Activated naive CD8-positive, alpha-beta T cell treated with anti-CD3 and anti-CD28 coated beads, Interleukin-2, amount 10 ng/mL, durations not matched to agents 7 days and 5 days (primary cell): ENCODE measurements at places on chromosomes 11 and 22. TPM values are rescaled to one million over a fixed set of nuclear protein-coding genes. Genes with fewer than 3 reads are reported as not detected.

DNA sequence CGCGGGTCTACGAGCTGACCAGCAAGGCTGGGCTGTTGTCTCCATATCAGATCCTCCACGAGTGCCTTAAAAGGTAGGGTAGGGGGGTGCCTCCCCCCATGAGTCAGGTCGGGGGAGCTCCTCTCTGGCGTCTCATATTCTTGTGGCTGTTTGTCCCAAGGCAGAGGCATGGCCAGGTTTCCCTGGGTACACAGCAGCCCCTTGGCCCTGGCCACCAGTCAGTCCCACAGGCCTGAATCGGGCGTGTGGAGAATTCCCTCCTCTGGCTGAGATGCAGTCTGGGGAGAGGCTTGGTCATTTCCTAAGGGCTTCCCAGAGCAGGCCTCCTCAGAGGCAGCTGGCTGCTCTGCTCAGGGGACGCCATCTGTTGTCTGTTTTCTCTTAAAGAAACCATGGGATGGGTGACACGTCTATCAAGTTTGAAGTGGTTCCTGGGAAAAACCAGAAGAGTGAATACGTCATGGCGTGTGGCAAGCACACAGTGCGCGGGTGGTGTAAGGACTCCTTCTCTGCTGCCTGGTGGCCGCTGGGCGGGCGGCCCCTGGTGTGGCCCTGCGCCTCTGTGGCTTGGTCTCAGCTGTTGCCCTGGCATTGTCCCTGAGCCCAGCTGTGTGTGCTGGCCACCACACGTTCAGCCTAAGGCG lies 9.6 kb upstream of the RANBP1 start:
- peaks cover 3% of the 10 kb centered on the region for H3K36me3 ChIP-seq
- H3K4me1 ChIP-seq = peaks cover 16% of the 10 kb centered on the region
- H3K27ac ChIP-seq = no peak overlapping the region
- no peak for DNase-seq

- H3K36me3 ChIP-seq = no peaks in the 10 kb centered on the region
- H3K27ac ChIP-seq = no peak overlapping the region
- H3K4me1 ChIP-seq = no peaks in the 10 kb centered on the region
- no peak overlapping the region for H3K4me3 ChIP-seq
- H3K27me3 ChIP-seq = no peaks in the 10 kb centered on the region
Observed at GRCh38 chr11:114953039-114953438, 274.7 kb downstream of the NXPE2 start.

GRCh38 chr11:3111466-3111865 lies 53.6 kb downstream of the OSBPL5 start:
- H3K27ac ChIP-seq = no peak overlapping the region
- peaks cover 15% of the 10 kb centered on the region for H3K36me3 ChIP-seq
- H3K4me1 ChIP-seq = peaks cover 4% of the 10 kb centered on the region

DNA sequence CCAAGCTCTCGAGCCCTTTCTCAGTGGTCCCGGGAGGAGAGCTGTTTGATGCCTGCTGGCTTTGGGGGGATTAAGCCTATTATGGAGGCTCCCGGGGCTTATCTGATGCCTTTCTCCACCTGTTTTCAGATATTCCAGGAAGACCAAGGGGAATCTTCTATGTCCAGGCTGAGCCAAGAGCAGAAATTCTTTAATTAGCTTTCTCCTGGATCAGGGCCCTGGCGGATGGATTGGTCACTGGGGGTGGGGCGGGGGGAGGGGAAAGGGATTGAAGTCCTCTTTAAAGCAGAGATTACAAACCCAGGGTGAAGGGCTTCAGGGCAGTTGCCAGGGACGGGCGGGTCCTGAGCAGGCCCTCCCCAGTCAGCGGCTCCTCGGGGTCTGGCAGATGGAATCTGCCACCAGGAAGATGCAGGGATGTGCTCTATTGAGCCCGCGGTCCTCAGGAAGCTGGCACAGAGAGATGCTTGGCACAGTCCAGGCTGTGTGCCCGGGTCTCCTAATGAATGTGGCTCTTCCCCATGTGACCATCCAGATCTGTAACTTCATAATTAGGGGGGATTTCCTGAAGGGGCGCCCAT lies 33.6 kb downstream of the MACROD1 start:
- no peak overlapping the region for H3K4me3 ChIP-seq
- H3K4me1 ChIP-seq = no peaks in the 10 kb centered on the region
- H3K27ac ChIP-seq = no peak overlapping the region
- H3K27me3 ChIP-seq = no peaks in the 10 kb centered on the region

- H3K36me3 ChIP-seq = no peaks in the 10 kb centered on the region
- peaks cover 21% of the 10 kb centered on the region for H3K27me3 ChIP-seq
- no peak for DNase-seq
- no peak overlapping the region for H3K27ac ChIP-seq
Observed at GRCh38 chr11:93652161-93652597, 9.3 kb upstream of the CEP295 start.

DNA sequence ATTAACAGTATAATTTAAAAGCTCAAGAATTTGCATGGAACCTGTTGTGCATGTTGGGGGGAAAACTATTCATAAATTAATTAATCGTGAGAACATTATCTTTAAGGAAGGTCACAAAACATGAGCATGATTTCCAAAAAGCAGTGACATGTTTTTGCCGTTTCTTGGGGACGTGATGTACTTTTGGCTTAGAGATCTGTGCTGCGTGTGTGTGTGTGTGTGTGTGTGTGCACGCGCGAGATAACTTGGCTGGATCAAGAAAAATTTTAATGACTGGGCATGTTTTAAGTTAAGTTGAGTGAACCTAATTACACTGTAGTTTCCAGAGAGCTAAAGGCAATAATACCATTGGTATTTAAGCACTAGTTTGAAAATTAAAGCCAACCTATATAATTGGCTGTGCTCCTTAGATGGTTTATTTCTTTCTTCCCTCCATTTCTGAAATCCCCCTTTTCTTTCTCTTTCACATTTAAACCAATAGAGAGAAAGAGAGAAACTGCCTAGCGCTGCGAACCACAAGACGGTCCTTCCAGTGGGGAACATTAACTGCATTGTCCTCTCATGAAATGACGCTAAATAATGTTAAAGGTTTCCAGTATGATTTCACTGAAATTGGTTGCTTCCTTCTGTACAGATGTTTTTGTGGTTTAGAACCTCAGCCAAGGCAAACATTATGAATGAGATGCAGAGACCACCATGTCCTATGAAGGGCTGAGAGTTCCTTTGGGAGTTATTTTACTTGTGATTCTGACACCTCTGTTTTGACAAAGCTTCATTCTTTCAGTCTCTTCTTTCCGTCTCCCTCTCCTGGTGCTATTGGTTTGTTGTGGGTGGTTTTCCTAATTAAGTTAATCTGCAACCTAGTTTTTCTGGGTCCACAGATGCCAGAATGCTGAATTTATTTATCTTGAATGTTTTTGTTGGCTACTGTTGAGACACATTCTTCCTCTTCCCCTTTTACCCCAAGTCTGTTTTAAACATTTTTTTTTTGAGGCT lies 51.7 kb downstream of the ZBTB16 start:
- peaks cover 62% of the 10 kb centered on the region for H3K27me3 ChIP-seq
- no peak for DNase-seq
- no peak overlapping the region for H3K4me3 ChIP-seq
- peaks cover 22% of the 10 kb centered on the region for H3K4me1 ChIP-seq
- H3K27ac ChIP-seq = no peak overlapping the region

GRCh38 chr11:122159173-122159721 lies 43.2 kb upstream of the BLID start:
- no peak overlapping the region for H3K4me3 ChIP-seq
- H3K27ac ChIP-seq = no peak overlapping the region
- no peaks in the 10 kb centered on the region for H3K36me3 ChIP-seq
- peaks cover 7% of the 10 kb centered on the region for H3K4me1 ChIP-seq
- no peak for DNase-seq

DNA sequence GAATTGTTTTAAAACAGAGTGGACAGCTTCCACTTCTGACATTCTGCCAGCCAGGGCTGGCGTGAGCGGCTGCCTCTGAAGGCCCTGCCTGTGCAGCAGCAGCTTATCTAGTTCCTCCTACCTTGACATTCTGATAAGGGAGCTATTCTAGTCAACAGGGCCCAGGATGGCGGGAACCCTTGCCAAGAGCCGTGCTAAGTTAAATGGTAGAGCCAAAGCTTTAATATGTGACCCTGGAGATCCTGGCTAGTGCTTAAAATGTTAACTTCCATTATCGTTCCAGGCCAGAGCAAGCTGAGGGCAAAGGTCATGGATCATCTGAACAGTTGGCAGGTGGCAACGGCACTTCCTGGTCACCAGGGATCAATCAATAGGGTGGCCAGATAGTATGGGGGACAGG lies 3.5 kb downstream of the KCNJ5 start:
- no peak overlapping the region for H3K4me3 ChIP-seq
- H3K36me3 ChIP-seq = no peaks in the 10 kb centered on the region
- no peak overlapping the region for H3K27ac ChIP-seq
- no peak for DNase-seq

- peaks cover 19% of the 10 kb centered on the region for H3K27me3 ChIP-seq
- no peak for DNase-seq
- H3K27ac ChIP-seq = no peak overlapping the region
- H3K4me1 ChIP-seq = no peaks in the 10 kb centered on the region
Observed at GRCh38 chr11:12569499-12570425, 104.5 kb upstream of the TEAD1 start.

- H3K4me3 ChIP-seq = no peak overlapping the region
- peaks cover 3% of the 10 kb centered on the region for H3K27me3 ChIP-seq
- no peak overlapping the region for H3K27ac ChIP-seq
- no peaks in the 10 kb centered on the region for H3K4me1 ChIP-seq
- no peak for DNase-seq
Observed at GRCh38 chr11:16871368-16871767, 132.9 kb downstream of the C11orf58 start.

DNA sequence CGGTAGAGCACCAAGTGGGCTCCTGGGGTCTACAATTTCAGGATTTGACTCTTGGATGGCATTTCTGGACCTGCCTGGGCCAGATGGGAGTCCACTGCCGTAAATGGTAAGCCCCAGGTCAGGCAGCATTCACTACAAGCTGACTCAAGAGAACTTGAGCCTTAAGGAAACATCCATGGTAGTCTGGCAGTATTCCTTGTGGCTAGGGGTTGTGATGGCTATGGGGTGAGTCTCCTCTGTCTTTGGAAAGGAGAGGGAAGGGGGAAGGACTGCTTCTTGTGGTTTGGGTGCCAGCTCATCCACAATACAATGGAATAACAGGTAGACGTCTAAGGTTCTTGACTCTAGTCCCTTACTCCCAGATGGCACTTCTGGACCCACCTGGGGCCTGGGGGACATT lies 32.3 kb upstream of the POU2AF2 start:
- H3K27me3 ChIP-seq = peaks cover 47% of the 10 kb centered on the region
- DNase-seq = no peak
- H3K4me3 ChIP-seq = no peak overlapping the region
- no peak overlapping the region for H3K27ac ChIP-seq

Gene GLYAT
- not detected for total RNA-seq

Gene CCDC86
- total RNA-seq = 17.1 TPM

Gene CRYBB3
- 0.71 TPM for total RNA-seq

Gene VSIG2
- total RNA-seq = not detected

Gene MS4A1
- 11.2 TPM for total RNA-seq

Gene PTPRJ
- total RNA-seq = 53.5 TPM

Gene CDC42BPG
- total RNA-seq = 3.5 TPM

Gene TUT1
- 38.2 TPM for total RNA-seq

Gene VSTM5
- not detected for total RNA-seq

Gene CTNND1
- total RNA-seq = 11.2 TPM

Gene CECR2
- total RNA-seq = 0.06 TPM
